Bone marrow (tissue), 2 donors: ENCODE measurements at places on chromosomes 6 and 20.

GRCh38 chr20:57405236-57406016 lies 14.2 kb downstream of the RBM38 start:
- DNase-seq = no peak

DNA sequence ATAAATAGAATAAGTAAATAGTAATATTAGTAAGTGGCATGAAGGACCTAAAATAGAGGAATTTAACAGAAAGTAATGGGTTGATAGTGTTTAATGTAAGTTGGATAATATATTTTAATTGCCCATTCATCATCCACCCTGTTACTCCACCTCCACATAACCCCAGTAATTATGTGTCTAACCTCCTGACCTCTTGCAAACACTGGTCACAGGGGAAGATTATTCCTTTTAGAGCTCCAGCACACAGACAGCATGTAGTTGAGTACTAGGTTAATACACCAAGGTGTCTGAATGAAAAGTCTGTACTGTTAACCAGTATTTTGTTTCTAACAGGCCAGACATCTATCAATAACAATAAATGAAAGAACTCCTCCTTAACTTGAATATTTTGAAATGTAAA lies 92.4 kb upstream of the EYS start:
- no peak for DNase-seq

GRCh38 chr6:79277109-79277508 lies 42.6 kb upstream of the HMGN3 start:
- no peak for DNase-seq

GRCh38 chr6:7734707-7735383 lies 8.9 kb downstream of the BMP6 start:
- DNase-seq = no peak

DNA sequence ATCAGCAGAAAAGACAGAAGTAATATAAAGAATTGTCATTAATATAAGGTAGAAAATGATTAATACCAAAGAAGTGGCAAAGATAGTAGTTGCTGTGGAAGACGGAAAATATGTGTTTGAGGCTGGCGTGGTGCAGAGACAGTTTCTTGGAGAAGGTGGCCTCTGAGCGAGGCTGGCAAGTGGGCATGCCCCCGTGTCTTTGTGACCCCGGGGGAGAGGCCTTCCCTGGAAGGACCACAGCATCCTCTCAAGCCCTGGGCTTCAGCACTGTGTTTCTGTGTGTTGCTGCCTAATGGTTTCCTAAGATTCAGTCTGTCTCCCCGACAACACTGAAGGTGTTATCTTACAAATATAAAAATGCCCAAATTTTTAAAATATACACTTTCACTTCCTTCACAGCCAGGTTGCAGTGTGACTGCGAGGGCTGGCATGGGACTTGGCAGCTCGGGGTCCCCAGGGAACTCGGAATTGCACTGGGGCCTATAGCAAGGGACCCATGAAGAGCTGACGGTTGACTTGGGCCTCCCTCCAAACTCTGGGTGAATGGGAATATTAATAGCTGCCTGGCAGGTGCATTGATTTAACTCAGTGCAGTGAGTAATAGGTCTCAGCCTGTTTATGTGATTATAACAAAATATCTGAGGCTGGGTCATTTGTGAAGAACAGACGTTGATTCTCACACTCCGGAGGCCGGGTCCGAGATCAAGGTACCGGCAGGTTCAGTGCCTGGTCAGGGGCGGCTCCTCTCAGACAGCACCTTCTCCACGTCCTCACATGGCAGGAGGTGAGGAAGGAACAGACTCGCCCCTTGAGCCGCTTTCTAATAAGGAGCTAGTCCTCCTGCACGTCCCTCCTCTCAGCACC lies 47.4 kb upstream of the AFDN start:
- no peak for DNase-seq

DNA sequence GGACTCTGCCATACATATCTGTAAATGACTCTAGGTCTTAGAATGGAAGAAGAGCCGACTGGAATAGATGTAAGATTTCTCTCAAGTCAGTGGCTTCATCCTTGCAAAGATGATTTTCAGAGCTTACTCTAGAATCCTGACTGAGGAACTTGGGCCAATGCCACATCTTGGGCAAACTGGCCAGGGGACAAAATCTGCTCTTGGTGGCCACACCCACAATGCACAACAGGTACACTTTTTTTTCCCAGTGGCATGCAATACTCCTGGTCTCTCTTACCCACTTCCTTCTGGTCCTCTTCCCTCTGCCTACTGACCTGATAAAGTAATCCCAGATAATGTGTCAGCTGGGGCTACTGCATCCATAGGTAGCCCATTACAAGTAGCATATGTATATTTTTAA lies 13.4 kb downstream of the CLIC5 start:
- DNase-seq = no peak

GRCh38 chr20:62516338-62516737 lies 40.5 kb upstream of the GATA5 start:
- no peak for DNase-seq

DNA sequence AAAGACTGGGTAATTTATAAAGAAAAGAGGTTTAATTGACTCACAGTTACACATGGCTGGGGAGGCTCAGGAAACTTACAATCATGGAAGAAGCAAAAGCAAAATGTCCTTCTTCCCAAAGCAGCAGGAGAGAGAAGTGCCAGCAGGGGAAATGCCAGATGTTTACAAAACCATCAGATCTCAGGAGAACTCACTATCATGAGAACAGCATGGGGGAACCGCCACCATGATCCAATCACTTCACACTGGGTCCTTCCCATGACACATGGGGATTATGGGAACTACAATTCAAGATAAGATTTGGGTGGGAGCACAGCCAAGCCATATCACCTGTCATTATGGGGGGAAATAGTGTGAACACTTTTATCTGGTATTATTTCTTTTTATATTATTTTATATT lies 557.2 kb downstream of the EYS start:
- no peak for DNase-seq

DNA sequence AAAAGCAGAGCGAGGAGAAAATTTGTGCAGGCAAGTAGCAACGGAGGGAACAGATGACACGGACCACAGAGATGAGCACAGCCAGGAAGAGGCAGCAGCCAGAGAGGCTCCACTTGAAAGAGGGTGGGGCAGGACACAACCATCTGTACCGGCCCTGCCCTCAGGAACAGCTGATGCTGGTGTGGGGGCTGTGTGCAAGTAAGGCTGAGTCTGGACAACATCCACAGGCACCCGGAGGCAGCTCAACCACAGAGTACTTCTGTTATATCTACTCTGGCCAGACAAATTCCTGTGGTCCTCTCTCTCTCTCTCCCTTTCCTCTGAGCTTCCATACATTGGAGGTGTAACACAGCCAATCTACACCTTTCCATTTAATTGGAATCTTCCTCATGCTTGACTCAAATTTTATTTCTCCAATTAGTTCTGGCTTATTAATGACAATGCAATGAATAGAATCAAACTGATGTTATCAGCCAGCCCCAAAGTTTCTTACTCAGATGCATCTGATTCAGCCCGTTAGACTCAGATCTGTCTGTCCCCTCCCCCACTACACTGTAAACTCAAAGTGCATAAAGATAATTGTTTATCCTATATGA lies 24.9 kb downstream of the KIF13A start:
- peak; percentile 88 for DNase-seq

- DNase-seq = no peak
Observed at GRCh38 chr20:24535941-24536730, 66.7 kb downstream of the SYNDIG1 start.

- no peak for DNase-seq
Observed at GRCh38 chr6:63149730-63150129, 61.5 kb upstream of the FKBP1C start.

GRCh38 chr6:20178327-20178726 lies 33.9 kb downstream of the MBOAT1 start:
- DNase-seq = no peak

DNA sequence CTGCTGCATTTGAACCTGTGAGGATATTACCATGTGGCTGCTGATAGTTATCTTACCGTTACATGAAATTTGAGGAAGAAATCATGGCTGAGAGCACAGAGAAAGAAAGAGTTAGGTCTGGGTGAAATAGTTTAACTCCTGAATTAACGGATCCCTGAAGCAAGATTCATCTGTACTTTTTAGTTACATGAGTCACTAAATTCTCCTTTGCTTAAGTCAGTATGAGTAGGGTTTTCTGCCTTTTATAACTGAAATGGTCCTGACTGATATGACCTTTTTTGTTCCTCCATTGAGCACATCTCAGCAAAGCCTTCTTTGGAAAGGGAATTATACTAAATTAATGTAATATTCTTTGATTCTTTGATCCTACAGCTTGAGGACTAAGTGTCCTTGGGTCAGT lies 333.3 kb upstream of the ZFP64 start:
- no peak for DNase-seq

GRCh38 chr20:6588296-6588695 lies 179.2 kb upstream of the BMP2 start:
- no peak for DNase-seq

- no peak for DNase-seq
Observed at GRCh38 chr6:15038013-15038791, 207.7 kb upstream of the JARID2 start.

DNA sequence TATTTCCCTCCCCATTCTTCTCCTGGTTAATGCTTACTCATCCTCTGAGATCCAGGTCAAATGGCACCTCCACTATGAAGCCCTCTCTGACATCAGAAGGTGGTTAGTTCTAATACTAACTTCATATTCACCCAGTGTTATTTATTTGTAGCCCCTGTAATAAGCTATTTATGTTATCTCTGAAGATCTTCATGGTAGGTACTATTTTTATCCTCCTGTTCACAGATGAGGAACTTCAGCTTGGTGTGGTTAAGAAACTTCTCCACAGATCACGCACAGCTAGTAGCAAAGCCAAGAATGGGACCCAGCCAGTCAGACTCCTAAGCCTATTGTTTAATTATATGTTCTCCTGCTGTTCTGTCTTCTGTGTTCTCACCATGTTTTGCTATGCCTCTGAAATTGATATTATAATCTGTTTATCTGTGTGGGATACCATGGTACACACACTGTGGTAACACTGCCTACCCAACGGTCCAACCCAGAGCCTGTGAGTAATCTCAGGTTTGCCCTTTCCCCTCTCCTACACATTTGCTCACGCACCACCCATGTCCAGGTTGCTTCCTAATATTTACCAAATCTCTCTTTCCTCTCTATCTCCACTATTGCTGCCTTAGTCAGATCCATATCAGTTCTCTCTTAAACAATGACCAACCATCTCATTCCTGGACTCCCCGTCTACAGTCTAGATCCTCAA lies 98.4 kb downstream of the IPCEF1 start:
- peak; percentile 94 for DNase-seq

- DNase-seq = no peak
Observed at GRCh38 chr20:32539026-32539816, 45.9 kb downstream of the NOL4L start.

GRCh38 chr6:118665011-118665410 lies 13.6 kb upstream of the CEP85L start:
- DNase-seq = no peak

DNA sequence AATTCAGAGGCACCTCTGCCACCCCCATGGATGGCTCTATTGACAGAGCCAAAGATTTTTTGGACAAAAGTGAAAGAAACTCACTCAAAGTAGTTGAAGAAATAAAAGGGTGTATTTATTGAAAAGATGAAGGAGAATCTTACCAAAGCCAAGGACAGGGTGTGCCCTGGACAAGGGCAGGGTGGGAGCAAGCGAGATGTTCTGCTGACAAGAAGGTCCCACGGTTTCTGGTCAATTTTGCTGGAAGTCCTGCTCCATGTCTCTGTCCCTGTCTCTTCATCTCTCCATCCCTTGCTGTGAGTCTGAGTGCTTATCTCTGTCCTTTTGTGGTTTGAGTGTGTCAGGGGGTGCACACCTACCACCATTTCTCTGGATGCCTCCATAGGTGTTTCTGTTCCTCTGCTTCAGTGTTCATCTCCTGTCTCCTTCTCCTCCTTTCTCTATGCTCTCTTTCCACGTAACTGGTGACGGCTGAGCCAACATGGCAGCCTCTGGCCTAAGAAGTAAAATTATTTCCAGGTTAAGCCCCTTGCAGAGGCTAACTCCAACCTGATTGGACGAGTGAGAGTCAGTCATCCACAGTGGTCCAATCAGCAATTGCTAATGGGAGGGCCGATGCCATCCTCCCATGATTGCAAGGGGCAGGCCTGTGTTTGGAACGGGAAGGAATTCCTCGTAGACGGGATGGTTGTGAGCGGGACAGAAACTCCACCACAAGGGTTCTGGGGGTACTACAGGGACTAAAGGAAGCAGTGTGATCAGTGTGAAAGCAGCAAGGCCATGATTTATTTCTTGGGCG lies 502.1 kb upstream of the CDH4 start:
- no peak for DNase-seq

DNA sequence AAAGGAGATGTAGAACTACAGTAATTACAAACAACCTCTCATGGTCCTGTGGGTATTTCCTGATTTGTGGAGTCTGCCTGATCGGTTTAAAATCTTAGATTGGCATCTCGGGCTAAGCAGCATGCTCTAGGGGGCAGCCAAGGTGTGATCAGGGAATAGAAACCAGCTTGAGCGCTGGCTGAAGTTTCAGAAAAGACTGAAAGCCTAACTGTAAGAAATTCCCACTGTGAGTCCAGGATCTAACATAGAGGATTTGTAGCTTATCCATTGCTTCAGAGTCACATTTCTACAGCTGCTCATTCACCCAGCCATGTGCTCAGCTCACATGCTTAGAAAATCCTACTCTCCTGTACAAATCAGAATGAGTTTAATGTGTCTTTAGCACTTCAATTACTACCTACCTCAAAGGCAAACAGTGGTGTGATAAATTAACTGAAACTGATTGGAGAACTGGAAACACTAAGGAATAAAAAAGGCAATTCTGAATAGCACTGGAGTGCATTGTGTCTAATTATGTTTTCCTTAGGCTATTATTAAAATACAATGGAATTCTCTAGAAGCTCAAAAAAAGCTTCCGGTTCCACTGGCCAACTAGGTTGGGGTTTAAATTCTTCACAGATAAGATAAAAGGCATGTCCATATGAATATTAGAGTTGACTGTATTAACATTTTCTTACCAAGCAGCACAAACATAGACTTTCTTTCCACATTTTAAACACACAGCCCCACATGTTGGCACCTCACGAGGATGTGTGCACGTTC lies 73.8 kb upstream of the MPC1 start:
- peak; percentile 26 for DNase-seq

GRCh38 chr6:143536461-143536865 lies 24.9 kb upstream of the FUCA2 start:
- DNase-seq = peak; percentile 56

DNA sequence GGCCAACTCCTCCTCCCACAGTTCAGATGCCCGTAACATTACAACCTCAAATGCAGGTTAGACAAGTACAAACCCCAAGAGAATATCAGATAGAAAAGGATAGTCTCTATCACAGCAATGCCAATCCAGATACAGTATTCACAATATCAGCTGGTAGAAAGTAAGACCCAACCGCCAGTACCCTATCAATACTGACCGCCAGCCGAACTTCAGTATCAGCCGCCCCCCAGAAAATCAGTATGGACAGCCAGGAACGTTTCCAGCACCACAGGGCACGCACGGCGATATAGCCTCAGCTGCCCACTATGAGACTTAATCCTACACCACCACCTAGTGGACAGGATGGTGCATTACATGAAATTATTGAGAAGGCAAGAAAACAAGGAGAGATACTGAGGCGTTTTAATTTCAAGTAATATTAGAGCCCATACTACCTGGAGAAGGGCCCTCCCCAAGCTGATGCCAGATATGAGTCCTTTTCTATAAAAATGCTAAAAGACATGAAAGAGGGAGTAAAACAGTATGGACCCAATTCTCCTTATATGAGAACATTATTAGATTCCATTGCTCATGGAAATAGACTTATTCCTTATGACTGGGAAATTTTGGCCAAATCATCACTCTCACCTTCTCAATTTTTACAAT lies 17.6 kb upstream of the EIF2S2 start:
- peak; percentile 18 for DNase-seq

GRCh38 chr6:45568626-45569025 lies 190.9 kb upstream of the SUPT3H start:
- no peak for DNase-seq

- DNase-seq = peak; percentile 33
Observed at GRCh38 chr6:142702501-142703460, 242.2 kb downstream of the HIVEP2 start.
